Sigmoid colon (tissue), 7 donors: ENCODE measurements at places on chromosomes 1 and 21.

DNA sequence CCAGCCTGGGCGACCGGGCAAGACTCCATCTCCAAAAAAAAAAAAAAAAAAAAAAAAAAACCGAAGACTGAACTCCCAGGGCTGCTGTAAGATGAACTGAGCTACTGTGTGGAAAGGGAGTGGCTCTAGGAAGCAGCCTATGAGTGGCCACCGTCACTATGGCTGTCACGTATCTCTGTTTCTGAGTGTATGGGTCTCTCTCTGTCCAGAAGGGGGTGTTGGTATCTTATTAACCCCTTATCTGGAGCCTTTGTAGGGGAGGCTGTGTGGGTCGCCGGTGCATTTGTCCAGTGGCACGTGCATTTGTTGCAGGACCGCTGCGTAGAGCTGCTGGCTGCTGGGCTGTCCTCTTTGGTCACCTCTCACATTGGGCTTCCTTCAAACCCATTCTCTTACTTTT is 326.6 kb downstream of the CAMTA1 start:
- H3K4me1 ChIP-seq: no peaks in the 10 kb centered on the region
- H3K27ac ChIP-seq: no peak overlapping the region
- H3K4me3 ChIP-seq: no peak overlapping the region
- no peak for DNase-seq

- H3K36me3 ChIP-seq: no peaks in the 10 kb centered on the region
- no peak for DNase-seq
- H3K4me3 ChIP-seq: no peak overlapping the region
- H3K27ac ChIP-seq: no peak overlapping the region
Observed at GRCh38 chr21:14646893-14647292, 100.8 kb upstream of the SAMSN1 start.

GRCh38 chr1:198676253-198676652 is 37.4 kb downstream of the PTPRC start:
- no peaks in the 10 kb centered on the region for H3K27me3 ChIP-seq
- no peaks in the 10 kb centered on the region for H3K4me1 ChIP-seq
- no peaks in the 10 kb centered on the region for H3K36me3 ChIP-seq
- no peak overlapping the region for H3K27ac ChIP-seq
- DNase-seq: no peak

DNA sequence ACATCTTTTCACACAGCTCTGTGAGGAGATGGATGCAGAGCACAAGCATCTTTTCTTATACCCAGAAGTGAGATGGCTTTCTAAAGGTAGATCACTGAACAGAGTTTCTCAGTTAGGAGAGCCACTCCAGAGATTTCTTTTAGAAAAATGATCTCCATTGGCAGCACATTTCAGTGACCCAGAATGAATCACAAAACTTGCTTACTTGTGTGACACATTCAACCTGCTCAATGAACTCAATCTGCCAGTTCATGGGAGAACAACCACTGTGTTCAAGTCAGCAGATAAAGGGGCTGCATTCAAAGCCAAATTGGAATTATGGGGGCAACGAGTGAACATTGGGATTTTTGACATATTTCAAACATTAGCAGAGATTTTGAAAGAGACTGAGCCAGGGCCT is 78.3 kb downstream of the UCHL5 start:
- no peaks in the 10 kb centered on the region for H3K36me3 ChIP-seq
- H3K4me1 ChIP-seq: no peaks in the 10 kb centered on the region
- no peak for DNase-seq
- H3K27me3 ChIP-seq: no peaks in the 10 kb centered on the region
- no peak overlapping the region for H3K4me3 ChIP-seq

GRCh38 chr1:32963746-32964460 is 706 bp downstream of the RNF19B start:
- peak overlapping the region; percentile 73 for H3K4me3 ChIP-seq
- H3K36me3 ChIP-seq: no peaks in the 10 kb centered on the region
- peak; percentile 84 for DNase-seq
- H3K27me3 ChIP-seq: no peaks in the 10 kb centered on the region
- no peaks in the 10 kb centered on the region for H3K4me1 ChIP-seq
- peak overlapping the region; percentile 96 for H3K27ac ChIP-seq

- no peak overlapping the region for H3K4me3 ChIP-seq
- no peaks in the 10 kb centered on the region for H3K27me3 ChIP-seq
- H3K4me1 ChIP-seq: no peaks in the 10 kb centered on the region
- H3K27ac ChIP-seq: no peak overlapping the region
Observed at GRCh38 chr1:88499671-88500070, 184.4 kb upstream of the PKN2 start.

DNA sequence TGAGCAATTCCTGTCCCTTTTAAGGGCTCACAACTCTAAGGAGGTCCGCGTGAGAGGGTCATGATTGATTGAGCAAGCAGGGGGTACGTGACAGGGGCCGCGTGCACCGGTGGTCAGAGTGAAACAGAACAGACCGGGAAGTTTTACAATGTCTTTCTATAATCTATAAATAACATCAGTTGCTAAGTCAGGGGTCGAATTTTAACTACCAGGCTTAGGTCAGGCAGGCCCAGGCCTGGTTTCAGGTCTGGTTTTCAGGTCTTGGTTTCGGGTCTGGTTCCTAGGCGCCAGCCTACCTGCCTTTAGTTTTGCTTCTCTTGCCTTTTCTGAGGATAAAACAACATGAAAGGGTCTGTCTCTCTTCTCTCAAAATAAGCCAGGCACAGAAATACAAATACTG is 476.0 kb upstream of the CAMK1G start:
- no peak overlapping the region for H3K4me3 ChIP-seq
- no peak for DNase-seq
- no peak overlapping the region for H3K27ac ChIP-seq
- no peaks in the 10 kb centered on the region for H3K36me3 ChIP-seq
- H3K4me1 ChIP-seq: peaks cover 13% of the 10 kb centered on the region

DNA sequence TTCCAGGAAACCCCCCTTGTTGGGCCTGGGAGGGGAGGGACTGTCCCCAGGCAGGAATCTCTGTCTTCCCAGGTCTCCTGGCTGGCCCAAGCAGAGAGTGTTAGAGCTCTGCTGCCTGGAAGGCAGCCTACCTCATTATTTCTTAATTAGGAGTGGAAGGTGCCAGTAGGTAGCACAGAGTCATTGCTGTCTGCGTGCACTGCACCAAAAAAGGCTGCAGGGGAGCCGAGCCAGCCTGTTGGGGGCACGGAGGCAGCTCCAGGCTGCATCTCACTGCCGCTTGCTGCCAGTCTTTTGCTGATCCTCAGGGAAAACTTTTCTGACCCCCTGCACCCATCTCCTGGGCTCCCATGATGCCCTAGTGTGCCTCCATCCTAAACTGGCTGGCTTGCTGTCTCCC is 58.1 kb downstream of the LRRN2 start:
- no peak overlapping the region for H3K27ac ChIP-seq
- no peak for DNase-seq
- H3K27me3 ChIP-seq: no peaks in the 10 kb centered on the region
- H3K36me3 ChIP-seq: no peaks in the 10 kb centered on the region
- H3K4me3 ChIP-seq: no peak overlapping the region

DNA sequence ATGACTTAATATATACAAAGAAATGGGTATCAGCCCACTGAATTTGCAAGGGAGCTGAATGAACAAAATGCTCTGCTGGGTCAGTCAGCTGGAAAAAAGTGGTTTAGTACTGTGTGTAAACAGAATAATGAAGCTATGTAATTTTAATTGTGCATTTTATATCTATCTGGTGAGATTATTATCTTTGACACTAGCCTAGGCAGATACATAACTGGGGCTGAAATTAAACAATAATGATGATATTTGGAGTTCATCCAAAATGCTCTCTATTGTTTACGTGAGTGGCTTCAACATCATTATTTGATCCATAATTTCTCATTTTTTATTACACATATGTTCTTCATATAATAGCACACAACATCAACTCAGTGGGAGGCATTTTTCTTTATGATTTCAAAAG is 208.5 kb upstream of the SNX7 start:
- H3K27me3 ChIP-seq: no peaks in the 10 kb centered on the region
- H3K4me1 ChIP-seq: no peaks in the 10 kb centered on the region
- no peak overlapping the region for H3K27ac ChIP-seq
- no peak overlapping the region for H3K4me3 ChIP-seq

- H3K36me3 ChIP-seq: no peaks in the 10 kb centered on the region
- no peaks in the 10 kb centered on the region for H3K27me3 ChIP-seq
- H3K27ac ChIP-seq: no peak overlapping the region
- H3K4me3 ChIP-seq: no peak overlapping the region
Observed at GRCh38 chr1:209875515-209875914, 47.7 kb downstream of the UTP25 start.

DNA sequence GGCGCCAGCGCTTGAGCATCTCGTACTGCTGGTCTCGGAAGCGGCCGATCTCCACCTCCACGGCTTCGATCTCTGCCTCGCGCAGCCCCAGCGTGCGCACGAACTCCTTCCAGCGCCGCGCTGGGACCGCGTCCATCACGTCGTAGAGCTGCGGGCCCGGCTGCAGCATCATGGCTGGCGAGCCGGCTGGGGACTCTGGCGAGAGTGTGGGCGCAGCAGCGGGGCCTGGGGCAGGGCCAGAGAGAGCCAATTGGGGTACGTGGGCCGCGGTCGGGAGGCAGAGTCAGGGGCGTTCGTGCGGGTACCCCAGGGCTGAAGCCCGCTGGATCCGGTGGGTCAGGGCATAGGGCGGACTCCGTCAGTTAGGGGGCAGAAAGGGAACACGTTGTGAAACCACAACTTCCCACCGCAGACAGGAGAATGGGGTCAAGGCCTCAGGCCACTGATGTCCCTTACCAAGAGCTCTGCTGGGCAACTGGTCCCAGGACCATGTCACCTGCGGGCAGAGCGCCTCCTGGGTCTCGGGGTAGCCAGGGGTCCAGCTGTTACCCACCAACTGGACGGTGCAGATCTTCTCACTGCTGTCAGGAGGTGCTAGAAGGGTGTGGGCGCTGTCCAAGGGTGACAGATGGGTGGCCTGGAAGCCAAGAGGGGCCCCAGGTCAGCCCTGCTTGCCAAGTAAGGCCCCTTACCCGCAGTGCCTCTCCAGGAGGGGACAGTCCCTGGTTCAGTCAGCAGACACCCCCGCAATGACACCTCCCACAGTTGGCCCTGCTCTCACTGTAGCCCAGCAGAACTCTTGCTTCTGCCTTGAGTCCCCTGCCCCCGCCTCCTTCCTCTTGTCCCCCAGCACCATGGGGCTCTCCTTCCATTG is 4.2 kb downstream of the TNFRSF25 start:
- no peaks in the 10 kb centered on the region for H3K36me3 ChIP-seq
- H3K4me3 ChIP-seq: no peak overlapping the region
- H3K27me3 ChIP-seq: peaks cover 42% of the 10 kb centered on the region
- H3K27ac ChIP-seq: no peak overlapping the region
- no peak for DNase-seq

- H3K36me3 ChIP-seq: no peaks in the 10 kb centered on the region
- no peak for DNase-seq
- no peaks in the 10 kb centered on the region for H3K4me1 ChIP-seq
- H3K27me3 ChIP-seq: no peaks in the 10 kb centered on the region
- no peak overlapping the region for H3K4me3 ChIP-seq
- no peak overlapping the region for H3K27ac ChIP-seq
Observed at GRCh38 chr1:207719234-207719633, 32.6 kb upstream of the CD46 start.

DNA sequence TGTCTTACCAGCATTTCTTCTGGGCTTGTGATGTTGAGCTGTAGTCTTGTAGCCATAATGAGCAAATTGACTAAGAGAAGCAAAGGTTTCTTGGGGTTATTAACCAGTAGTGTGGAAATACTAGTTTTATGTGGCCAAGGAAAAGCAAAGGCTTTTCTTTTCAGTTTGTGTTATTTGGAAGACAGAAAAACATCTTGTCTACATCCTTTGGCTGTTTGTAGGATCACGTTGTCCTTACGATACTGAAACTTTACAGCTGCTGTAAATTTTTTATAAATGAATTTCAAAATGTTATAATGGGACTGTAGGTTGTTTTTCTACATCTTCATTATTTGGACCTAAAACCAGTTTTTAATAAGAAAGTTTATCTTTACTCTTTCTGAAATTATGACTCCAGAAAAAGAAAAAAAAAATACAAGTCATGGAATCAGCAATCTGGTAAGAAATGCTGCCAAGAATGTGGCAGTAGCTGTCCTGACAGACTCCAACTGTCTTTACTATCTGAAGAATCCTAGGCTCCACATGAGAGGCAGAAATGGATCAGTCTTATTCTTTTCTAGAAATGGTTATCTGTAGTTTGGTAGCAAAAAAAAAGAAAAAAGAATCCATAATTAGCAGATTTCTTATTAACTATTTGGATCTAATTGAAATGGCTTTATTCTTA is 41.6 kb upstream of the QSOX1 start:
- H3K36me3 ChIP-seq: no peaks in the 10 kb centered on the region
- H3K4me3 ChIP-seq: no peak overlapping the region
- H3K4me1 ChIP-seq: no peaks in the 10 kb centered on the region

GRCh38 chr1:111754984-111755330 is 744 bp upstream of the DDX20 start:
- H3K27ac ChIP-seq: peak overlapping the region; percentile 94
- no peaks in the 10 kb centered on the region for H3K27me3 ChIP-seq
- H3K36me3 ChIP-seq: no peaks in the 10 kb centered on the region
- no peak for DNase-seq
- peak overlapping the region; percentile 88 for H3K4me3 ChIP-seq

DNA sequence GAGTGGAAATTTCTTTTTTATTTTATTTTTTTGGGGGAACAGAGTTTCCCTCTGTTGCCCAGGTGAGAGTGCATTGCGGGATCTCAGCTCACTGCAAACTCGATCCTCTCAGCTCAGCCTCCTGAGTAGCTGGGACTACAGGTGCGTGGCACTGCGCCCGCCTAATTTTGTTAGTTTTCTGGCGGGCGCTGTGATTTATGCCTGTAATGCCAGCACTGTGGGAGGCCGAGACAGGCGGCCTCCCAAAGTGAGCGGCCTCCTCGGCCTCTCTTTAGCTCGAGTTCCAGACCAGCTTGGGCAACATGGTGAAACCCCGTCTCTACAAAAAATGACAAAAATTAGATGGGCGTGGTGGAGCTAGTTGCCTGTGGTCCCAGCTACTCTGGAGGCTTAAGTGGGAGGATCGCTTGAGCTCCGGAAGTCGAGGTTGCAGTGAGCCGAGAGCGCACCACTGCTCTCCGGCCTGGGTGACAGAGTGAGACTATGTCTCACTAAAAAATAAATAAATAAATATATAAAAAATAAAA is 2.7 kb downstream of the GMEB1 start:
- no peaks in the 10 kb centered on the region for H3K36me3 ChIP-seq
- peaks cover 18% of the 10 kb centered on the region for H3K4me1 ChIP-seq
- DNase-seq: no peak
- H3K4me3 ChIP-seq: no peak overlapping the region

DNA sequence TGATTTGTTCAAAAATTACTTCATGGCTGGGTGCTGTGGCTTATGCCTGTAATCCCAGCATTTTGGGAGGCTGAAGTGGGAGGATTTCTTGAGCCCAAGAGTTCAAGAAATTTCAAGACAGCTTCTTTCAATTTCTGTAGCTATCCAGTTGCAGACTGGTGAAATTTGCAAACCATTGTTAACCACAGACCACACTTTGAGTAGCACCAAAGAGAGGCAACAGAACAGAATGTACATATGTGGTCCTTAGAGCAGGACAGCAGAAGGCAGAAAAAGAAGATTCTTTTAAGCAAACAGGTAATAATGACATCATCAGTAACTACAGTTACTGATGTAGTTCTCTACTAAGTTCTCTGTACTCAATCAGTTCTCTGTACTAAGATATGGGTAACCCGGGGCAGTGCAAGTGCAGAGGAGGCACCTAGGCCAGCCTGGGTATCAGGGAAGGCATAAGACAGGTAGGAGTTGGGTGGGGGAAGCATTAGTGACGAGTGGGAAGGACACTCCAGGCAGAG is 5.5 kb upstream of the KLF17 start:
- no peak for DNase-seq
- no peaks in the 10 kb centered on the region for H3K4me1 ChIP-seq
- no peak overlapping the region for H3K27ac ChIP-seq
- no peaks in the 10 kb centered on the region for H3K36me3 ChIP-seq
- H3K27me3 ChIP-seq: no peaks in the 10 kb centered on the region
- no peak overlapping the region for H3K4me3 ChIP-seq
